ENCODE measurements at places on chromosomes 5 and 9. TPM values are rescaled to one million over a fixed set of nuclear protein-coding genes. Genes with fewer than 3 reads are reported as not detected.

GRCh38 chr5:178372142-178372571, 139.6 kb upstream of the PHYKPL start:
- no peak for DNase-seq
- peak overlapping the region; percentile 33 for H3K27ac ChIP-seq

DNA sequence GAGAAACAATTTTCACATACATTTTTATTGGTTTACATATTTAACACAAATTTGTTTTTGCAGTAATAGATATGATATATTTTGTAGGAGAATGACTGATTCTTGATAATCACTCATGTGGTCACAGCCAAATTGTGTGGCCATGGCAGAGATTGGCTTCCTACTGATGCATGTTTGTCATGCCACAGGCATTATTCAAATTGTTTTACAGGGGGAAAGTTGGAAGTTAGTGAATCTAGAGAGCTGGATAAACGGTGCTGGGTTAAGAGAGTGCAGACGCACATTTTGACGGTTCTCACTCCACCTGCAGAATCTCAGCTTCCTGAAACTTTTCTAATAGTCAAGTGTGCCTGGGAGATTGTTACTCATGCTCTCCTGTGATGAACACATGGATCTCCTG, 91.1 kb upstream of the FBN2 start:
- no peak overlapping the region for H3K4me3 ChIP-seq
- H3K4me1 ChIP-seq = no peaks in the 10 kb centered on the region
- no peaks in the 10 kb centered on the region for H3K36me3 ChIP-seq
- no peak for DNase-seq
- peaks cover 3% of the 10 kb centered on the region for H3K27me3 ChIP-seq

- DNase-seq = no peak
- no peaks in the 10 kb centered on the region for H3K27me3 ChIP-seq
- no peaks in the 10 kb centered on the region for H3K36me3 ChIP-seq
- no peak overlapping the region for H3K4me3 ChIP-seq
- no peak overlapping the region for H3K27ac ChIP-seq
These were observed 67.0 kb downstream of the GCNT1 start for GRCh38 chr9:76526026-76526425.

GRCh38 chr5:15463231-15463980, 36.6 kb upstream of the FBXL7 start:
- no peaks in the 10 kb centered on the region for H3K4me1 ChIP-seq
- no peaks in the 10 kb centered on the region for H3K36me3 ChIP-seq
- H3K4me3 ChIP-seq = no peak overlapping the region
- no peaks in the 10 kb centered on the region for H3K27me3 ChIP-seq

GRCh38 chr5:90184764-90185163, 224.8 kb downstream of the CETN3 start:
- no peaks in the 10 kb centered on the region for H3K27me3 ChIP-seq
- no peak overlapping the region for H3K4me3 ChIP-seq
- H3K27ac ChIP-seq = no peak overlapping the region
- no peak for DNase-seq
- H3K4me1 ChIP-seq = no peaks in the 10 kb centered on the region

DNA sequence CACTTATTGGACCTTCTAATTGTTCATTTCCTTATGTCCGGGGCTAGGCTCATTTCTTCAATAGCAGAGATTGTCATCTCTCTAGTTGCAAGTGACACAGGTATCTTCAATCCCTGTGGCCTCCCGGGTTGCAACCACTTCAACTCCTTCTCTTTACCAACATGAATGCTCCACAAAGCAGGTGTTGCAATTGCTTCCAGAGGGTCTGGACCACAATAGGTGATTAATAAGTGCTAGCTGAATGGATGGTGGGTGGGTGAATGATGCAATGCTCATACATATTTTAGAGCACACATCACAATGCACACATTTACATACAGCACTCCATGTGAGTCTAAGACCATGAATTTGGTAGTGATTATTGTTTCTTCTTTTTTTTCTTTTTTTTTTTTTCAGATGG, 2.6 kb downstream of the CEMIP2 start:
- no peak overlapping the region for H3K27ac ChIP-seq
- no peaks in the 10 kb centered on the region for H3K27me3 ChIP-seq
- no peak for DNase-seq
- no peaks in the 10 kb centered on the region for H3K36me3 ChIP-seq
- peak overlapping the region; percentile 75 for H3K4me3 ChIP-seq

GRCh38 chr5:37111426-37112382, 137.5 kb downstream of the CPLANE1 start:
- no peaks in the 10 kb centered on the region for H3K4me1 ChIP-seq
- H3K36me3 ChIP-seq = peaks cover 76% of the 10 kb centered on the region
- H3K27me3 ChIP-seq = no peaks in the 10 kb centered on the region
- H3K4me3 ChIP-seq = no peak overlapping the region
- no peak overlapping the region for H3K27ac ChIP-seq

- H3K36me3 ChIP-seq = no peaks in the 10 kb centered on the region
- no peak for DNase-seq
- H3K27me3 ChIP-seq = no peaks in the 10 kb centered on the region
- H3K27ac ChIP-seq = no peak overlapping the region
These were observed 348.7 kb downstream of the GLIS3 start for GRCh38 chr9:3951161-3951665.

Gene NEUROG1
- total RNA-seq = not detected

Gene SPINK7
- 4.8 TPM for total RNA-seq

Gene SV2C
- 0.30 TPM for total RNA-seq

Gene ENTREP1
- 49.2 TPM for total RNA-seq

Gene EQTN
- total RNA-seq = not detected

Gene ARRDC1
- total RNA-seq = 79.2 TPM

Gene SHROOM1
- 2.5 TPM for total RNA-seq

Gene RGS7BP
- 1.4 TPM for total RNA-seq
